Activated naive CD8-positive, alpha-beta T cell treated with anti-CD3 and anti-CD28 coated beads, Interleukin-2, amount 10 ng/mL, durations not matched to agents 7 days and 5 days (primary cell): ENCODE measurements at places on chromosomes 3 and 15.

- peaks cover 43% of the 10 kb centered on the region for H3K36me3 ChIP-seq
- H3K4me3 ChIP-seq, result peak overlapping the region; percentile 8
- peaks cover 40% of the 10 kb centered on the region for H3K4me1 ChIP-seq
- DNase-seq, result peak; percentile 65
- H3K27ac ChIP-seq, result peak overlapping the region; percentile 30
Measured at GRCh38 chr15:90481023-90481422, 48.7 kb upstream of the CRTC3 start.

GRCh38 chr3:27209617-27210264 is 159.4 kb downstream of the NEK10 start:
- DNase-seq, result no peak
- H3K4me1 ChIP-seq, result no peaks in the 10 kb centered on the region
- no peak overlapping the region for H3K4me3 ChIP-seq
- H3K27ac ChIP-seq, result no peak overlapping the region

GRCh38 chr3:853489-853888 is 239.3 kb upstream of the CNTN6 start:
- no peaks in the 10 kb centered on the region for H3K36me3 ChIP-seq
- H3K27ac ChIP-seq, result no peak overlapping the region
- H3K4me3 ChIP-seq, result no peak overlapping the region
- DNase-seq, result no peak
- H3K27me3 ChIP-seq, result peaks cover 3% of the 10 kb centered on the region

GRCh38 chr15:44882499-44882968 is 74.0 kb upstream of the TERB2 start:
- H3K27me3 ChIP-seq, result no peaks in the 10 kb centered on the region
- H3K4me3 ChIP-seq, result no peak overlapping the region
- no peak overlapping the region for H3K27ac ChIP-seq
- DNase-seq, result no peak
- peaks cover 2% of the 10 kb centered on the region for H3K4me1 ChIP-seq
- peaks cover 2% of the 10 kb centered on the region for H3K36me3 ChIP-seq

GRCh38 chr3:180321534-180321933 is 280.4 kb upstream of the TTC14 start:
- H3K4me3 ChIP-seq, result no peak overlapping the region
- no peaks in the 10 kb centered on the region for H3K4me1 ChIP-seq
- no peak for DNase-seq
- no peak overlapping the region for H3K27ac ChIP-seq
- no peaks in the 10 kb centered on the region for H3K36me3 ChIP-seq

DNA sequence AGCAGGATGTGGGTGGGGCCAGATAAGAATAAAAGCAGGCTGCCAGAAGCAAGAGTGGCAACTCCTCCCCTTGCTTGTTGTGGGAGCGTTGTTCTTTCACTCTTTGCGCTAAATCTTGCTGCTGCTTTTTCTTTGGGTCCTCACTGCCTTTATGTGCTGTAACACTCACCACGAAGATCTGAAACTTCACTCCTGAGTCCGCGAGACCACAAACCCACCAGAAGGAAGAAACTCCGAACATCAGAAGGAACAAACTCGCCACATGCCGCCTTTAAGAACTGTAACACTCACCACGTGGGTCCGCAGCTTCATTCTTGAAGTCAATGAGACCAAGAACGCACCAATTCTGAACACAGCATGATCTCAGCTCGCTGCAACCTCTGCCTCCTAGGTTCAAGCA is 72.9 kb downstream of the IL12A start:
- H3K27ac ChIP-seq, result no peak overlapping the region
- peaks cover 5% of the 10 kb centered on the region for H3K4me1 ChIP-seq
- no peaks in the 10 kb centered on the region for H3K36me3 ChIP-seq

DNA sequence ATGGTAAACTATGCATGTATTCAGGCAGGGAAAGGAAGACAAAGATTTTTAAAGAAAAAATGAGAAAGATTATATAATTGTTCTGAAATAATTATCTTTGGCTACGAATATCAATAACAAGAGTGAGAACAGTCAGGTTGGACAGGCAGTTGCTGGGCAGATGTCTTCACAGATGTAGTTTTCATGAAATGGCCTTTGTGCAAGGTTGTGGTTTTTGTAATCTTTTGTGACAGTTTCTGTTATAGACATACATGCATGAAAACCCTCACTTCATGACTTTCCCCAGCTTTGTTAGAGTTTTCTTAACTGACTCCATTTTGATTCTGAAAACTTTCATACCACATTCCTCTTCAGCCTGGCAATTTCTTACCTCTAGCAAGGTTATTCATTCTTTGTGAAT is 34.9 kb upstream of the SLC25A36 start:
- H3K36me3 ChIP-seq, result no peaks in the 10 kb centered on the region
- no peak overlapping the region for H3K27ac ChIP-seq
- H3K4me3 ChIP-seq, result no peak overlapping the region
- DNase-seq, result no peak
- H3K27me3 ChIP-seq, result peaks cover 8% of the 10 kb centered on the region

- H3K27me3 ChIP-seq, result no peaks in the 10 kb centered on the region
- H3K36me3 ChIP-seq, result no peaks in the 10 kb centered on the region
- DNase-seq, result no peak
- H3K4me3 ChIP-seq, result no peak overlapping the region
- no peak overlapping the region for H3K27ac ChIP-seq
Measured at GRCh38 chr3:61464518-61465140, 96.7 kb upstream of the PTPRG start.

DNA sequence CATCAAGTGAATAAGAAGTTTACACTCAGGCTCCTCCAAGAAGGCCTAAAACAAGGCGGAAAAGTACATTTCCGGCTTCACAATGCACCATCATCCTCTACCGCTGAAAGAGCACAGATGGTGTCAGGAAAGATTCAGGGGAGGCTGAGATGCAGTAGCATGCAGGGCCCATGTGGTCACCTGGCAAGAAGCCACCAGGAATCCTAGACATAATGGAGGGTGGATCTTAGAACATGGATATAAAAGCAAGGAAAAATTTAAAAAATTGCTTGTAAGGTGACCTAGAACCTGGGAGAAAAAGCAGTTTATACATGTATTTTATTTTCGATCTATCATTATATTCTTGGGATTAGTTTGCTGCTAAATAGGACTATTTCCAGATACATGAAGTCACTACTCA is 21.9 kb upstream of the OTOL1 start:
- no peak overlapping the region for H3K4me3 ChIP-seq
- H3K27me3 ChIP-seq, result no peaks in the 10 kb centered on the region
- no peaks in the 10 kb centered on the region for H3K36me3 ChIP-seq
- no peak for DNase-seq
- H3K4me1 ChIP-seq, result no peaks in the 10 kb centered on the region
- no peak overlapping the region for H3K27ac ChIP-seq

DNA sequence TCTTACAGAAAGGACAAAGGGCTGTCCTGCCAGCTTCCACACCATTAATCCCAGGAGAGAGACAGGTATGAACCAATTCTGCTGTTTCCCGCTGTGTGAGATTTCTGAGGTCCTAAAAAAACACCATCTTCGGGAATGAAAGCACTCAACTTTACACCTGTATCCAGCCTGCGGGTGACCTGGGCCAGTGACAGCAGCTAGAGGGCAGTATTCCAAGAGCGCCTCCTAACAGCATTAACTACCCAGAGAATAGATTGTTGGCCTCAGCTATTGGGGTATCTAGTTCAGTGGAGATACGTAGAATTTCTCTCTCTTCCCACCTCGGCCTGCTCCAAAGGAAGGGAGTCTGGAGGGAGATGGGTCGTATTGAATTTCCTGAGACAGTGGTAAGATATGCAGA is 55.1 kb downstream of the WDR76 start:
- no peaks in the 10 kb centered on the region for H3K27me3 ChIP-seq
- H3K4me1 ChIP-seq, result peaks cover 1% of the 10 kb centered on the region
- no peak overlapping the region for H3K4me3 ChIP-seq
- no peak overlapping the region for H3K27ac ChIP-seq
- peaks cover 29% of the 10 kb centered on the region for H3K36me3 ChIP-seq
- no peak for DNase-seq

GRCh38 chr15:34025252-34025651 is 13.8 kb downstream of the AVEN start:
- peaks cover 10% of the 10 kb centered on the region for H3K4me1 ChIP-seq
- no peak for DNase-seq
- no peak overlapping the region for H3K27ac ChIP-seq

- no peaks in the 10 kb centered on the region for H3K27me3 ChIP-seq
- no peaks in the 10 kb centered on the region for H3K36me3 ChIP-seq
- H3K27ac ChIP-seq, result peak overlapping the region; percentile 91
Measured at GRCh38 chr15:74383695-74384565, 16.5 kb upstream of the CYP11A1 start.

- H3K27me3 ChIP-seq, result no peaks in the 10 kb centered on the region
- no peaks in the 10 kb centered on the region for H3K4me1 ChIP-seq
- no peaks in the 10 kb centered on the region for H3K36me3 ChIP-seq
- no peak overlapping the region for H3K4me3 ChIP-seq
- no peak for DNase-seq
Measured at GRCh38 chr3:76565496-76566210, 474.2 kb upstream of the ROBO2 start.

DNA sequence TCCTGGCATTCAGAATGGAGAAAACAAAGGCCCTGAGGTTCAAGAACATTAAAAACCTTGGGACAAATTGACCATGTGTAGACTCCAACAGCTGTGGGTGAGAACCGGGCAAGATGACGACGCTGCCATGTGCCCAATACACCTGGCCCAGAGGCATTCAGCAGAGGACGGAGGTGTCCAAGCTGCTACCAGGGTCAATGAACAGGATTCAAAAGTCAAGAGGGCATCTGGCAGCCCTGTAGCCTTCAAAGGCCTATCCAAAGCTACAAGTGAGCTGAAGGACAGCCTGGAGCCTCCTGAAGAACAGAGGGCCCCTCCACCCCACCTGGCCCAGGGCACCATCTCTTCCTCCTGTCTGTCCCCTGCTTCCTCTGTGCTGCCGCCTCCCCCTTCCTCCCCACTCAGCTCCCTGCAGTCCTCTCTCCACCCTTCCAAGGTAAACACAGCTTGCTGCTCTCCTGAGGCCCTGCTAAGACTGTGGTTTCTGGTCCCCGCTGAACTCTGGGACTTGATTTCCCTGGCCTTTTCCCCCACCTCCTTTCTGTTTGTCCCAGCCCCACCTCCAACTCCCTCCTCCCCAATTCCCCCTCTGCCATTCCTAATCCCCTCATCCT is 57.5 kb downstream of the HMCES start:
- H3K4me1 ChIP-seq, result no peaks in the 10 kb centered on the region
- no peak for DNase-seq
- peaks cover 4% of the 10 kb centered on the region for H3K27me3 ChIP-seq
- no peak overlapping the region for H3K27ac ChIP-seq
- H3K4me3 ChIP-seq, result no peak overlapping the region
- H3K36me3 ChIP-seq, result no peaks in the 10 kb centered on the region

- DNase-seq, result no peak
- H3K4me1 ChIP-seq, result peaks cover 5% of the 10 kb centered on the region
- no peak overlapping the region for H3K27ac ChIP-seq
Measured at GRCh38 chr3:124791142-124791541, 60.9 kb downstream of the UMPS start.

DNA sequence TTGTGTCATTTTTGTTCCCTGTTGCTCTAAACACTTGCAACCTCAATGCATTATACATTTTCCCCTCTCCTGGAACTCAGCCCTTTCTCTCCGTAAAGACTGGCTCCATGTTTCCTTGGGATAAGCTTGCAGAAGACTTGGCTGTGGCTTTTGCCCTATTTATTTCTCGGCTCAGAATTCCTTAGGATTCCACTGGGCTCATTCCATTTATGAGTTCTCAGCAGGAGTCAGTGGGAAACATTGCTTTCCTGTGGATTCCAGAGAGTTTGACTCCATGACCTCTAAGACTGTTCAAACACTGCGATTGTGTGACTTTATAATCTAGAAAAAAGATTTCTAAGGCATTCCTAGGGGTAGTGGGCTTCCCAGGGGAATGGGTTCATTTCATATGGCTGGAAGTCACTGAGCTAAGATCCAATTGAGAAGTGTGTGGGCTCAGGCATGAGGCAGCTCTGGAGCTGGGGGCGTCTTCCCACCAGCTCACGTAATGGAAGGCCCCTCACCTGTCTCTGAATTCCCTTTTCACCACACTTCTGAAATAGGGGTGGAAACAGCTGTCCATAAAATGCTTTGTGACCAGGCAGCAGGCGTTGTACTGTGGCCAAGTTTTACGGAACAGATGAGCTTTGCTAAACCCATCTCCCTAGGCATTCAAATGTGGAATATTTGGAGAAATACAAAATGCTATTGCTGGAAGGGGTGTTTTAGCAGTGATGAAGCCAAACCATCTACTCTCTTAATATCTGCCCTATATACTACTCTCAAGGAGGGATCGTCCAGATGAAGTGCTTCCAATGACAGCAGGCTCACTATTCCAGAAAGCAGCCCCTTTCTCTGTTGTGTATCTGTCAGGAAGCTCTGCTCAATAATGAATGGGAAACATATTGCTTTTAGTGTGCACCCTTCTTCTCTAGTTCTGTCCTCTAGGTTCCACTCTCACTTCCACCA is 91.8 kb upstream of the BCL6 start:
- DNase-seq, result no peak
- peaks cover 7% of the 10 kb centered on the region for H3K4me1 ChIP-seq
- H3K27ac ChIP-seq, result no peak overlapping the region
- peaks cover 18% of the 10 kb centered on the region for H3K36me3 ChIP-seq
- peaks cover 2% of the 10 kb centered on the region for H3K27me3 ChIP-seq

- H3K4me1 ChIP-seq, result no peaks in the 10 kb centered on the region
- H3K36me3 ChIP-seq, result no peaks in the 10 kb centered on the region
- no peak for DNase-seq
- no peak overlapping the region for H3K4me3 ChIP-seq
- H3K27me3 ChIP-seq, result peaks cover 5% of the 10 kb centered on the region
- H3K27ac ChIP-seq, result no peak overlapping the region
Measured at GRCh38 chr15:35583863-35584528, 38.0 kb upstream of the DPH6 start.

- no peaks in the 10 kb centered on the region for H3K27me3 ChIP-seq
- H3K4me3 ChIP-seq, result no peak overlapping the region
- DNase-seq, result no peak
- H3K36me3 ChIP-seq, result no peaks in the 10 kb centered on the region
- peak overlapping the region; percentile 46 for H3K27ac ChIP-seq
- no peaks in the 10 kb centered on the region for H3K4me1 ChIP-seq
Measured at GRCh38 chr3:52299879-52300611, 12.4 kb downstream of the GLYCTK start.

DNA sequence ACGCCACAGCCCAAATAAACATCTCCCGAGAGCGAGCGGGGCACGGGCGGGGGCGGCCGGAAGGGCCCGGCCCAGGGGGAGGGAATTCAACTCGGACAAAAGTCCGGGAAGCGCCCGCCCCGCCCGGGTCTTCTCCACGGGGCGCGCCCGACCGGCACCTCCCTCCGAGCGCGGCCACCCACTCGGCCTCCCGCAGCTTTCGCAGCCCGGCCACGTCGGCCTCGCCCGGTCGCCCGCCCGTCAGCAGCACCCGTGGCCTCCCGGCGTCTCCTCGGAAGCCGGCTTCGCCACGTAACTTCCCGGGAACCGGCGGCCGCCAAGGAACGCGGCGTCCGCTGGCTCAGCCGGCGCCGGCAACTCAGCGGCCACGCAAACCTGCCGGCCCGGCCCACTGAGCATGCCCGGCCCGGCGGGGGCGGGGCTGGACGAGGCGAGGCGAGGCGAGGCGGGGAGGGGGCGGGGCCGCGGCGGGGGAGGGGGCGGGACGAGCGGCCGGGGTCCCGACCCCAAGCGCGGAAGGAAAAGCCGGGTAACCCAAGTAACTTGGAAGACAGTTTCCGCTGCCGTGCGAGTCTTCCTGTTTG is at the start of gene TJP1:
Gene TJP1 (minus strand): TSS at position 369 of the 584 bp plus-strand sequence. CDS start 440 bp downstream, outside the sequence.
- peaks cover 77% of the 10 kb centered on the region for H3K27me3 ChIP-seq
- H3K27ac ChIP-seq, result no peak within 1 kb of the TSS
- no peaks in the 10 kb centered on the region for H3K36me3 ChIP-seq
- DNase-seq, result no peak
- peaks cover 14% of the 10 kb centered on the region for H3K4me1 ChIP-seq
- no peak within 1 kb of the TSS for H3K4me3 ChIP-seq
